ENCODE measurements at places on chromosomes 6 and 20. TPM values are rescaled to one million over a fixed set of nuclear protein-coding genes. Genes with fewer than 3 reads are reported as not detected.

The AVP gene
- polyA plus RNA-seq: 0.42 TPM

The HLA-DMA gene
- polyA plus RNA-seq: 18.0 TPM

The TCF15 gene
- polyA plus RNA-seq: 4.4 TPM

The BPIFB1 gene
- polyA plus RNA-seq: not detected

The RGS17 gene
- 2.3 TPM for polyA plus RNA-seq

The SKIC2 gene
- polyA plus RNA-seq: 42.1 TPM

The ENTPD6 gene
- polyA plus RNA-seq: 70.6 TPM

The BPIFA1 gene
- not detected for polyA plus RNA-seq

The KHDC1L gene
- 0.14 TPM for polyA plus RNA-seq

The SEMG1 gene
- polyA plus RNA-seq: 0.64 TPM

The HCRTR2 gene
- 0.23 TPM for polyA plus RNA-seq

The MROH8 gene
- polyA plus RNA-seq: 0.86 TPM

The MDFI gene
- polyA plus RNA-seq: 78.9 TPM

The OOEP gene
- 0.55 TPM for polyA plus RNA-seq

The SALL4 gene
- 112 TPM for polyA plus RNA-seq

The NMBR gene
- 0.11 TPM for polyA plus RNA-seq

The EMILIN3 gene
- 5.2 TPM for polyA plus RNA-seq

The MAPK13 gene
- 13.5 TPM for polyA plus RNA-seq

The BCAS1 gene
- 0.08 TPM for polyA plus RNA-seq

The KCNQ5 gene
- 0.36 TPM for polyA plus RNA-seq

The IL20RA gene
- 1.3 TPM for polyA plus RNA-seq

The EFCAB8 gene
- 0.06 TPM for polyA plus RNA-seq

The MYO6 gene
- 8.3 TPM for polyA plus RNA-seq

The LY6G6F gene
- polyA plus RNA-seq: not detected

The GTSF1L gene
- polyA plus RNA-seq: not detected

The LIME1 gene
- 9.5 TPM for polyA plus RNA-seq

The MYMX gene
- polyA plus RNA-seq: 5.3 TPM

The NSFL1C gene
- 21.8 TPM for polyA plus RNA-seq

The ADA gene
- polyA plus RNA-seq: 33.9 TPM

The NPBWR2 gene
- not detected for polyA plus RNA-seq

The CCM2L gene
- polyA plus RNA-seq: 23.1 TPM

The CLIC5 gene
- 0.12 TPM for polyA plus RNA-seq

The PRRT1 gene
- 0.71 TPM for polyA plus RNA-seq

The DBNDD2 gene
- 95.5 TPM for polyA plus RNA-seq

The SLC4A11 gene
- 20.9 TPM for polyA plus RNA-seq

The DEFB124 gene
- polyA plus RNA-seq: not detected

The CRYBG1 gene
- polyA plus RNA-seq: 1.6 TPM

The TEAD3 gene
- 20.1 TPM for polyA plus RNA-seq

The LIN28B gene
- polyA plus RNA-seq: 14.2 TPM

The FANCE gene
- polyA plus RNA-seq: 17.0 TPM

The C20orf141 gene
- polyA plus RNA-seq: not detected

The DLL1 gene
- polyA plus RNA-seq: 1.7 TPM

The PI16 gene
- polyA plus RNA-seq: 0.06 TPM

Data from H1 (cell line).